ENCODE measurements at places on chromosomes 11 and 22. TPM values are rescaled to one million over a fixed set of nuclear protein-coding genes. Genes with fewer than 3 reads are reported as not detected.

- no peaks in the 10 kb centered on the region for H3K27me3 ChIP-seq
- H3K4me1 ChIP-seq, result peaks cover 29% of the 10 kb centered on the region
- peak overlapping the region; percentile 99 for H3K4me3 ChIP-seq
Observed at GRCh38 chr11:14905104-14906033, 13.3 kb upstream of the CYP2R1 start.

The FAR1 gene
- total RNA-seq, result 34.5 TPM

The DSCAML1 gene
- total RNA-seq, result 1.00 TPM

- H3K4me3 ChIP-seq, result no peak overlapping the region
- no peaks in the 10 kb centered on the region for H3K36me3 ChIP-seq
- H3K4me1 ChIP-seq, result no peaks in the 10 kb centered on the region
- H3K27me3 ChIP-seq, result no peaks in the 10 kb centered on the region
- no peak for DNase-seq
Observed at GRCh38 chr11:69356703-69357457, 62.9 kb downstream of the MYEOV start.

The CBX7 gene
- total RNA-seq, result 198 TPM

The VSIG2 gene
- total RNA-seq, result 0.87 TPM

DNA sequence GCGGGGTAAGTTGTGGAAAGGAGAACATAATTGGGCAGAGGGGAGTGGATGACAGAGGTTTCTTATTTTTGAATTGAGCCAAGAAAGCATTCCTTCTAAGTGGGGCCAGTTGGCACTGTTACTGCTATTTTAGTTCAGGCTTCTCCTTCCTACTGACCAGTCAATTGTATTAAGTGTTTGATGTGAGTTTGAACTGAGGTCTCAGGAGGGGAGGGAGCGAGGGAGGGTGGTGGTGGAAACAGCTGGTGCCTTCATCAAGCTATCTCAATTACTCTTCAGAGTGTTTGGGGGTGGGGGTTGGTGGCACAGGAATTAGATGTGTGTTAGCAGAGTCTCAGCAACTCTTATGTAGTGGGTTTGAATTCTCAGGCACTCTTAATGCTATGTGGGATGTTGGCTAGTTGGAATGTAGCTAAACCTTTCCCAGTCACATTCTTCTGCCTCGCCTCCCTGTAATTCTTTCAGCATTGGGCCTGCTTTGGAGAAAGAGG lies 14.5 kb downstream of the CTNND1 start:
- H3K4me3 ChIP-seq, result no peak overlapping the region
- no peaks in the 10 kb centered on the region for H3K36me3 ChIP-seq
- H3K27ac ChIP-seq, result no peak overlapping the region

DNA sequence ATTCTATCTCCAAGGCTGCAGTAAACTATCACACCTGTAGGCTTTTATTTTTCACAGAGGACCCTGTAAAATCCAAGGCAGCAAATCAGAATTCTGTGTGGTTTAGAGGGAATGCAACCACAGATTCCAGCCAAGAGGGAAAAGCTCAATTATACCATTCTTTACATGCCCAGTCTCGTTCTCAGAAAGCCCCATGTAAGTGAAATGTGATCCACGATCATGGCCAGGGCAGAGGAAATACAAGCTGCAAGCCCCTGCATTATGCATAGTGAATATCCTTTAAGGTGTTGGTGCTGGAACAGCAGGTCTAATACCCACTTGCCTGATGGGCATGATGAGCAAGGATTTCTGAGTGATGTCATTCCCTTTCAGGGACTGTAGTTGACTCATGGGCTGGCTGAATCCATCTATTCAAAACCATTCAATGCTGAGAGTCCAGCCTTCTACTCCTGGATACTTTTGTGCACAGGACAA lies 198.7 kb upstream of the MTMR2 start:
- H3K27me3 ChIP-seq, result no peaks in the 10 kb centered on the region
- H3K4me3 ChIP-seq, result no peak overlapping the region
- no peak overlapping the region for H3K27ac ChIP-seq
- peaks cover 6% of the 10 kb centered on the region for H3K4me1 ChIP-seq
- no peak for DNase-seq
- H3K36me3 ChIP-seq, result no peaks in the 10 kb centered on the region

- H3K27ac ChIP-seq, result peak overlapping the region; percentile 72
- peaks cover 73% of the 10 kb centered on the region for H3K4me1 ChIP-seq
- DNase-seq, result peak; percentile 52
- peak overlapping the region; percentile 71 for H3K4me3 ChIP-seq
- no peaks in the 10 kb centered on the region for H3K27me3 ChIP-seq
- H3K36me3 ChIP-seq, result peaks cover 40% of the 10 kb centered on the region
Observed at GRCh38 chr22:49825944-49826602, 1.6 kb downstream of the BRD1 start.

- peaks cover 12% of the 10 kb centered on the region for H3K4me1 ChIP-seq
- no peaks in the 10 kb centered on the region for H3K27me3 ChIP-seq
- no peak overlapping the region for H3K4me3 ChIP-seq
- no peak overlapping the region for H3K27ac ChIP-seq
- H3K36me3 ChIP-seq, result no peaks in the 10 kb centered on the region
- DNase-seq, result no peak
Observed at GRCh38 chr11:87173185-87174039, 135.7 kb downstream of the TMEM135 start.

DNA sequence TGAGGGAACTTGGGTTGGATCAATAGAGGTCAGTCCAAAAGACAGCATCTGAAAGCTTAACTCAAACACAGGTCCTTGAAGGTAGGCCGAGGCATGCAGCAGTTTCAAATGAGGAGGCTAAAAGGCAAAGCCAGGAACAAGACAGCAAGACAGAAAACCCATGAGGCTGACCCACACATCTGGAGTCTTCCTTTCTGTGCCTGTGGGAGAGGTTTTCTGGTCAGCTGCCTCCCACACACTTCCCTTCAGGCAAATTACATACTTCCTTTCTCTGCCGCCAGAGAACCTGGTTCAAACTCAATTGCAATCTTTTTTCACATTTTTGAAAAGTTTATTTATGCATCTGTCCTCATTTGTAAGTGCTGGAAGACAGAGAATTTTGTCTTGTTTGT lies 29.8 kb upstream of the CRTAM start:
- H3K27ac ChIP-seq, result no peak overlapping the region
- peaks cover 10% of the 10 kb centered on the region for H3K36me3 ChIP-seq
- H3K4me1 ChIP-seq, result peaks cover 9% of the 10 kb centered on the region
- no peak for DNase-seq

The PLEKHB1 gene
- total RNA-seq, result 63.2 TPM

Measured in CD4-positive, alpha-beta memory T cell (primary cell).